ENCODE measurements at places on chromosomes 5 and 9. TPM values are rescaled to one million over a fixed set of nuclear protein-coding genes. Genes with fewer than 3 reads are reported as not detected.

GRCh38 chr9:117387422-117387821 lies 27.4 kb downstream of the ASTN2 start:
- H3K27me3 ChIP-seq, result no peaks in the 10 kb centered on the region
- no peaks in the 10 kb centered on the region for H3K4me1 ChIP-seq
- no peak overlapping the region for H3K27ac ChIP-seq
- no peaks in the 10 kb centered on the region for H3K36me3 ChIP-seq
- DNase-seq, result no peak
- no peak overlapping the region for H3K4me3 ChIP-seq

SLC22A4 gene
- total RNA-seq, result 1.5 TPM

CCDC112 gene
- 7.7 TPM for total RNA-seq

CDC20B gene
- not detected for total RNA-seq

DNA sequence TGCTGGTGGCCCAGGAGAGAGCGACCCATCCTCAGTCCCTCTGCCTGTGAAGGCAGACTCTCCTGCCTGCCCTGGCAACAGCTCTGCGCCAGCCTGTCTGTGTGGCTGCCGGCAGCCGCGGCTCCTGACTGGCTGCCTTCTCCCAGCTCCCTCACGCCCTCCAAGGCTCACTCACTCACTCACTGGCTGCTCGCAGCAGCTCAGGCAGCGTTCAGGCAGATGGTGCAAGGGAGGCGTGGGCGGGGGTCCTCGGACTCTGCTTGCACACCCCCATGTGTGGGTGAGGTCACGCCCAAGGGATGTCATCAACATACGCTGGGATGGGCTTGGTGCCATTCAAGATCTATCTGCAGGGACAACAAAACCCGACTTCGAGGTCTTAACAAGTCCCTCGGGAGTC lies 66.7 kb downstream of the DAB2IP start:
- H3K36me3 ChIP-seq, result no peaks in the 10 kb centered on the region
- H3K4me3 ChIP-seq, result no peak overlapping the region
- no peak overlapping the region for H3K27ac ChIP-seq
- H3K27me3 ChIP-seq, result no peaks in the 10 kb centered on the region
- peaks cover 94% of the 10 kb centered on the region for H3K4me1 ChIP-seq
- DNase-seq, result no peak

- H3K4me1 ChIP-seq, result peaks cover 4% of the 10 kb centered on the region
- peak overlapping the region; percentile 63 for H3K27ac ChIP-seq
- DNase-seq, result peak; percentile 84
- no peaks in the 10 kb centered on the region for H3K27me3 ChIP-seq
- H3K4me3 ChIP-seq, result no peak overlapping the region
Measured at GRCh38 chr9:86795823-86796553, 151.3 kb downstream of the GAS1 start.

DNA sequence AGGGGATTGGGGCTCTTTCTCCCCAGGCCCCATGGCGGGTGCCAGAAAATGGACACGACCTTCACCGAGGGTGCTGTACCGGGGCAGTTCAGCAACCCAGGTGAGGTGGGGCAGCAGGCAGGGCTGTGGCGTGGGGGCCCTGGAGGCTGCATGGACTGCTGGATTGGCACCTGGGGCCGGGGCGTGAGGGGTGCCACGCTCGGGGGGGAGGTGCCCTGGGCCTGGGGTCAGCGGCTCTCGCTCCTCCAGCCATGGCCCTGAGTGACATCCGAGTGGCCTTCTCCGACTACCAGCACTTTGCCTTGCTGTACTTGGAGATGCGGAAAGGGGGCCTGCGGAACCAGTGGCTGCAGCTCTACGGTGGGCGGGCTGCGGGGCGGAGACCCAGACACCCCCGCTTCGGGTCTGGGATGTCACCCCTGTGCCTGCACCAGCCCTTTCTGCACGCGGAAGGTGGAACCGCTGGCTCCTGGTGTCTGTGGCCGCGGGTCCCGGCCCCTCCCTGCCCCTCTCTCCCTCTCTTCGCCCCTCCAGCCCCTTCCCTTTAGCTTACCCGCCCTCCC lies 1.8 kb downstream of the LCNL1 start:
- no peaks in the 10 kb centered on the region for H3K36me3 ChIP-seq
- H3K4me3 ChIP-seq, result no peak overlapping the region
- no peak overlapping the region for H3K27ac ChIP-seq
- DNase-seq, result no peak
- H3K4me1 ChIP-seq, result no peaks in the 10 kb centered on the region

KIF4B gene
- total RNA-seq, result not detected

CORO2A gene
- 0.39 TPM for total RNA-seq

CKMT2 gene
- 909 TPM for total RNA-seq

DNA sequence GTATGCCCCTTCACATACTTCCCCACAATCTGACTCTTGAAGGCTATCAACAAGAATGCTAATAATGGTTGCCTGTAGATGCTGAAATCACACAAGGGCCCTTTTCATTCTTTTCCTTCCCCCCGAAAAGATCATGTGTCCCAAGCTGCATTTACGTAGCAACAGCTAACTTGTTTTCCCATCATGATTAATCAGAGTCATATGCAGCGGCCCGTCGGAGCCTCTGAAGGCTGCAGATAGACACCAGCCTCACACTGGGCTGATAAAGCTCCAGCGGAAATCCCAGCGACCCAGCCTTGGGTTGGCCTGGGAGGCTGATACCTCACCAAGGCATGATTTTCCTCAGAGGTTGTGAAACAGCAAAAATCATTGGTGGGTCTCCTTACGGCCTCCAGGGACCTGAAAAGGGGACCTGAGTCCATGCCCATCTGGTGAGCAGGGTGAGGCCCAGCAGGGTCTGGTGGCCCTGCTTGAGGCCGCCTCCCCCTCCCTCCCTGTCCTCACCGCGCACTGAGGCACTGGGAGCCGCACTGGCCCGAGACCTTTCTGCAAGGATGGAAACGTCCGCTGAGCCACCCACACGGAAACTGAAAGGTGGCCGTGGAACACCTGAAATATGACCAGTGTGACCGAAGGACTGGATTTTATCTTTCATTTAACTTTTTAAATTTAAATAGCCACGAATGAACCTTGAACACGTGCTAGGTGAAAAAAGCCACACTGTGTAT lies 114.2 kb upstream of the PHYKPL start:
- H3K4me3 ChIP-seq, result no peak overlapping the region
- H3K4me1 ChIP-seq, result no peaks in the 10 kb centered on the region
- H3K36me3 ChIP-seq, result no peaks in the 10 kb centered on the region
- DNase-seq, result no peak

GRCh38 chr9:86649913-86650312 lies 295.7 kb upstream of the TUT7 start:
- DNase-seq, result no peak
- H3K4me1 ChIP-seq, result no peaks in the 10 kb centered on the region
- no peak overlapping the region for H3K4me3 ChIP-seq
- H3K27me3 ChIP-seq, result no peaks in the 10 kb centered on the region
- no peak overlapping the region for H3K27ac ChIP-seq

PCDHB5 gene
- total RNA-seq, result 4.3 TPM

LURAP1L gene
- 2.7 TPM for total RNA-seq

GRCh38 chr9:112869041-112869529 lies 21.6 kb downstream of the SLC46A2 start:
- no peak overlapping the region for H3K27ac ChIP-seq
- DNase-seq, result no peak
- H3K4me1 ChIP-seq, result no peaks in the 10 kb centered on the region
- H3K27me3 ChIP-seq, result no peaks in the 10 kb centered on the region
- H3K36me3 ChIP-seq, result peaks cover 12% of the 10 kb centered on the region
- H3K4me3 ChIP-seq, result no peak overlapping the region

DNA sequence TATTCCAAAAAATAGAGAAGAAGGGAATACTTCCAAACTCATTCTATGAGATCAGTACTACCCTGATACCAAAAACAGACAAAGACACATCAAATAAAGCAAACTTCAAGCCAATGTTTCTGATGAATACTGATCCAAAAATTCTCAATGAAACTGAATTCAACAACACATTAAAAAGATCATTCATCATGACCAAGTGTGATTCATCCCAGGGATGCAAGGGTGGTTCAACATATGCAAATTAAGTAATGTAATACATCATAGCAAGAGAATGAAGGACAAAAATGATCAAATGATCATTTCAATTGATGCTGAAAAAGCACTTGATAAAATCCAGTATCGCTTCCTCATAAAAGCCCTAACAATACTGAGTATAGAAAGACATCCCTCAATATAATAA lies 4.9 kb upstream of the RCL1 start:
- H3K36me3 ChIP-seq, result no peaks in the 10 kb centered on the region
- no peak overlapping the region for H3K4me3 ChIP-seq
- no peaks in the 10 kb centered on the region for H3K27me3 ChIP-seq
- H3K4me1 ChIP-seq, result no peaks in the 10 kb centered on the region

DNA sequence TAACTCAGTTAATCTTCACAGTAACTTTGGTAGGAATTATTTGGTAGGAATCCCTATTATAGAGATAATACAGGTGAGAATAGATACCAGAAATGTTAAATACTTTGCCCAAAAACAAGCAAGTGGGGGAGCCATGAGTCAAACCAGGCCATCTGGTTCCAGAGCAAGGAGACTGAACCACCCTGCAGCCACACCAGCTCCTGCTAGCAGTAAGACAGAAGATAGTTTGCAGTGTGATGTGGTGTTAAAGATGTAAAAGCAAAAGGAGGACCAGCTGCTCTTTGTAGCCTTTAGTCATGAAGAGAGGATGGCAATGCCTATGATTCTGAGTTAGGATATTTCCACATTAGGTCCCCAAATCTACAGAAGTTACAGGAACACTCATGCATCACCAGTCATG lies 101.4 kb downstream of the PRKACG start:
- H3K4me3 ChIP-seq, result no peak overlapping the region
- no peak overlapping the region for H3K27ac ChIP-seq

- peak overlapping the region; percentile 58 for H3K4me3 ChIP-seq
- no peaks in the 10 kb centered on the region for H3K36me3 ChIP-seq
- H3K27me3 ChIP-seq, result no peaks in the 10 kb centered on the region
- H3K4me1 ChIP-seq, result no peaks in the 10 kb centered on the region
Measured at GRCh38 chr5:157651623-157652376, 438 bp downstream of the SOX30 start.

ESM1 gene
- not detected for total RNA-seq

DNA sequence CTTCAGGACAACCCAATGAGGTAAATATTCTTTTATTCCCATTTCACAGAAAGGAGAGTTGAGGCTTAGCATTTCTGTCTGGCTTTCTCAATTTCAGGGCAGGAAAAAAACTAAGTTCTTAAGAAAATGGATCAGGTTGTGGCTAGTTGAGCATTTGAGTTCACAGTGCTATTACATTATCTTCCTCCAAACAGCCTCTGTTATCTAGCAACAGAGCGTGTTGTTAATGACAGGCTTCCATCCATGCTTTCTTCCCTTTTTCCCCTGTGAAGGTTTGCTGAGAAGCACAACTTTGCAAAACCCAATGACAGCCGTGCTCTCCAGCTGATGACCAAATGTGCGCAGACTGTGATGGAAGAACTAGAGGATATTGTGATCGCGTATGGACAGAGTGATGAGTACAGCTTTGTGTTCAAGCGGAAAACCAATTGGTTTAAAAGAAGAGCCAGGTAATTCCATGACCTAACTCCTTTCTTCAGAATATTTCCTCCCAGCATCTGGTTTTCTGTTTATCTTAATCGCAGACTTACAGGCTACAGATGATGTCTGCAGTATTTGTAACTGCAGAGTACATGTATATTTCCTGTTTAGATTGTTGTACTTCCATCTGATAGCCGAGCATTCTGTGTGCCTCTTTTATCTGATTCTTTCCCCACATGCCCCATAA lies 1.5 kb downstream of the THG1L start:
- DNase-seq, result no peak
- H3K4me3 ChIP-seq, result no peak overlapping the region
- no peaks in the 10 kb centered on the region for H3K4me1 ChIP-seq
- H3K27ac ChIP-seq, result no peak overlapping the region
- no peaks in the 10 kb centered on the region for H3K27me3 ChIP-seq

GRCh38 chr9:38075272-38075671 lies 6.2 kb upstream of the SHB start:
- H3K4me1 ChIP-seq, result peaks cover 1% of the 10 kb centered on the region
- H3K4me3 ChIP-seq, result no peak overlapping the region
- DNase-seq, result peak; percentile 28
- no peaks in the 10 kb centered on the region for H3K36me3 ChIP-seq

DNA sequence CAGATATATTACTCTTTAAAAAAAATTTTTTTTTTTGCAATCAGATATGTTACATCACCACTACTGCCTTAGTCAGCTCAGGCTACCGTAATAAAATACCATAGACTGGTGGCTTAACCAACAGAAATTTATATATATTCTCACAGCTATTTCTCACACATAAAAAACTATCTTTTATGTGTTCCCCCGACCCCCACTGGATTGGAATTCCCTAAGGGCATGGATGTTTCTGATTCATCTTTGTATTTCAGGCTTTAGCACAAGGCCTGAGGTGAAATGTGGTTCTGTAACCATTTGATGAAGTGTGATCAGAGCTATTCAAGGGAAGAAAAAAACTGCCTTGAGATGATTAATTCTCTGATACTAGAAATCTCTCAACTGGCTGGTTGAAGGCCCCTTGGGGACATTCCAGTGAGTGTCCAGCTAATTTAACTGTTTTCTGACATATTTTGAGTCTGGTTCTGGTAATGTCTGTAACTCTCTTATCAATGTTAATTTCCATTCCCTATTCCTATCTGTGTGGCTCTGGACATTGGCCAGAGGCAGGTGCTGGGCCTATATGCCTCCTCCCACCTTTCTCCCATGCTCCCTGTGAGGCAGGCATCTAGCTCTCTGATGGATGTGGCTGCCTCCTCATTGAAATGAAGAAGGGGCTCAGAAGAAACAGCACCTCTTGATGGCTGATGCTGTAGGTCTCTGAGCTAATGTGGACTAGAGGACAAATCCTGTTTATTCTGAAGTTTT lies 2.5 kb downstream of the CD14 start:
- no peaks in the 10 kb centered on the region for H3K27me3 ChIP-seq
- no peaks in the 10 kb centered on the region for H3K36me3 ChIP-seq
- no peaks in the 10 kb centered on the region for H3K4me1 ChIP-seq
- no peak for DNase-seq

GRCh38 chr5:116382032-116382873 lies 192.4 kb downstream of the SEMA6A start:
- H3K36me3 ChIP-seq, result no peaks in the 10 kb centered on the region
- no peak overlapping the region for H3K27ac ChIP-seq

GMCL2 gene
- total RNA-seq, result not detected

TRAPPC13 gene
- 18.9 TPM for total RNA-seq

- H3K36me3 ChIP-seq, result no peaks in the 10 kb centered on the region
- no peaks in the 10 kb centered on the region for H3K27me3 ChIP-seq
- H3K27ac ChIP-seq, result no peak overlapping the region
Measured at GRCh38 chr9:12162181-12162815, 530.9 kb upstream of the TYRP1 start.

C9orf152 gene
- not detected for total RNA-seq

All from right atrium auricular region (tissue), 2 donors.